ENCODE measurements at places on chromosomes 6 and 20. TPM values are rescaled to one million over a fixed set of nuclear protein-coding genes. Genes with fewer than 3 reads are reported as not detected.

DNA sequence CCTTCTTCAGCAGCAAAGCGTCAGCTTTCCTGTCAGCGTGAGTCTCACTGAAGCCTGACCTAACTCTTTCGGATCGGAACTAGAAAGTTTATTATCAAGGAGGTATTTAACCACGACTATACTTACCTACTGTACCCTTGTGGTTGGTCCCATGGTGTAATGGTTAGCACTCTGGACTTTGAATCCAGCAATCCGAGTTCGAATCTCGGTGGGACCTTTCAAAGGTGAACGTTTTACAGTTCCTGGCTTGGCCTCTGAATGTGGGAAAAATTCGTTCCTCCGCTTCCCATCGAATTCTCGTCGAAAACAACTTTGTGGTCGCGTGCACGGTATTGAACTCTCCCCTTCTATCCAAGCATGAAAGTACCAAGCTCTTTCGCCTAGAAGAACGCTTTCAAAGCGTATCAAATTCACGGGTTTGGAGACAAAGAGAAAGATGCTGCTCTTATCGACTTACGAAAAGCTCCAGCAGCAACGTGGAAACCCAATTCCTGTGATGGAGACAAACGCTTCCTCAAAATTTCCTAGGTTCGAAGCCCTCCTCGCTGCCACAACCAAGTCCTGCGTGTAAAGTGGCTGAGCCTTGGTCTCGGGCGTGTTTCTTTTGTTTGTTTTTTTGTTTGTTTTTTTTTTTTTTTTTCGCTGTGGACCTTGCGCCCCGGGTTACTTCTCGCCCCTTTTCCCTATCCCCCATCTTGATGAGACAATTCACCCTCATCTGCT is 63.7 kb downstream of the GPX5 start:
- no peak for DNase-seq
- no peak overlapping the region for H3K27ac ChIP-seq
- H3K36me3 ChIP-seq, result no peaks in the 10 kb centered on the region
- no peaks in the 10 kb centered on the region for H3K4me1 ChIP-seq
- peak overlapping the region; percentile 8 for H3K4me3 ChIP-seq

DNA sequence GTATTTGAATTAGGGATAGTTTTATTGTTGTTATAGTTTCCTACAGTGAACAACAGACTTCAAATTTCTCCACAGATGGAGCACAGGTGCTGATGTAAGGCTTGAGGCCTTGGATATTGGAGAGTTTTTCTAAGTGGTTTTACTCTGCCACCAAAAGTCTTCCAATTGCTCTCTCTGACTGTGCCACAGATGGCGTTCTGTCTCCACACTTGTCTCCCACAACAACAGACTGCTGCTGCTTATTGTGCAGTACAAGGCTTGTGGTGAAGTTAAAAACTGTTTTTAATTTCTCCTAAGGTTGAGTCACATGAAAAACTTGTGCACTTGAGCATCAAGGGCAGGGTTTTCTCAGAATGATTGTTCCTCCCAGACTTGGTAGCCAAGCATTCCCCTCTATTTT is 460.9 kb upstream of the KHDRBS2 start:
- H3K27ac ChIP-seq, result no peak overlapping the region
- no peaks in the 10 kb centered on the region for H3K36me3 ChIP-seq
- no peak for DNase-seq
- H3K27me3 ChIP-seq, result no peaks in the 10 kb centered on the region
- H3K4me3 ChIP-seq, result no peak overlapping the region
- H3K4me1 ChIP-seq, result no peaks in the 10 kb centered on the region

DNA sequence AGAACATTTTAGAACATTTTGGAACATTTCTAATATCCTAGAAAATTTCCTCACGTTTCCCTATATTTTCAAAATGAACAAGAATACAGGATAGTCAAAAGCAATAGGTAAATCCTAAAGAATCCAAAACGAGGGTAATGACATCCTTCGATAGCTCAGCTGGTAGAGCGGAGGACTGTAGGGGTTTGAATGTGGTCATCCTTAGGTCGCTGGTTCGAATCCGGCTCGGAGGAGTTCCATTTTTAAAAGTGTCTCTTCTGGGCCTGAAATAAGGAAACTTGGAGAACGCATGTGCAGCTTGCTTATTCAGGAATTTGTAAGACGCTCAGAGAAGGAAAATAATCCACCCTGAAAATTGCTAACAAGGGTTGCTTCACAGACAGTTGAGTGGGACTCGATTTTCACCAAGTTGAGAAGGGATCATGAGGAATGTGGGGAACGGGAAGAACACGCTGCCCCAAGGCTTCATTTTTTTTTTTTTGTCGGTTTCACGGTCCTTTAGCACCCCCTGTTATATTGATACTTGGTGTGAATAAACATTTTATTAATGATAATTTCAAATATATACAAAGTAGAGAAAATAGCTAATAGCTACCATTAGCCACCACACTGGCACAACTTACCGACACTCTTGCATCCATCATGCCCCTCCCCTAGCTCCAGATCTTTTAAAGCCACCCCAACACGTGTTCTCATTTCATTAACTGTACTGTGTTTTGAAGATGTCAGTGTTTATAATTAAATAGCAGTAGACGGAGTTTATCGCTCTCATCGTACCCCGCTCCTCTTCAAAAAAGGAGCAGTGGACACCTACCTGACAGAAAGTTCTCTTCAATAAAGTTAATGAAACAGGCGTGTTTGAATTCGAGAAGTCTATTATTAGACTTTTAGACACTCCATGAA is 1.8 kb upstream of the ABT1 start:
- no peak for DNase-seq
- H3K36me3 ChIP-seq, result peaks cover 20% of the 10 kb centered on the region
- H3K27me3 ChIP-seq, result peaks cover 36% of the 10 kb centered on the region
- H3K4me3 ChIP-seq, result no peak overlapping the region
- no peaks in the 10 kb centered on the region for H3K4me1 ChIP-seq

GRCh38 chr20:11979306-11979990 is 61.8 kb downstream of the BTBD3 start:
- no peak for DNase-seq
- no peak overlapping the region for H3K4me3 ChIP-seq
- H3K27ac ChIP-seq, result no peak overlapping the region
- no peaks in the 10 kb centered on the region for H3K27me3 ChIP-seq
- no peaks in the 10 kb centered on the region for H3K36me3 ChIP-seq
- H3K4me1 ChIP-seq, result no peaks in the 10 kb centered on the region

DNA sequence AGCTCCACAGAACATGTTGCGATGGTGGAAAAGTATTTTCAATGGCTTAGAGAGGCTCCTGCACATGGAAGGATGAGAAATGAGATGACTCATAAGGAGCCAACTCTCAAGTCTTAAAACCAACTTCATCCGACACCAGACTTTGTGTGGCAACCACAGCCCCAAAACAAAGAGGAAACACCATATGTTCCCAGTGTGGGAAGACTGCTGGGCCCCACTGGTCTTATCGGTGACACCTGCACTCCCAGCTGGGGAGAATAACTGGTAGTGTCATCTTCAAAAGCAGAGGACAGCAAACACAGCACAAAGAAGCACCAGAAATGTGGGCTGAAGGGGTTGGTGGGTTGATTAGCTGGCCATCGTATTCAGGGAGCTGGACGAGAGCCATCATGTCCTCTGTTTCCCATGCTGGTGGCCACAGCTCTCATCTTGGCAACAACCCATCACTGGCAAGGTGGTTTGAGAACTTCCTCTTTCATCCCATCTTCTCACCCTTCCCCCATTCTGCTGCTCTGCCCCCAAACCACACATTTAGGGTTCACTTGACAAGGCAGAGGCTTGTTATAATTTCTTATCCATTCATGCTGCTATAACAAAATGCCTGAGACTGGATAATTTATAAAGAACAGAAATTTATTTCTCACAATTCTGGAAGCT is 46.0 kb upstream of the TASP1 start:
- no peak overlapping the region for H3K27ac ChIP-seq
- no peaks in the 10 kb centered on the region for H3K27me3 ChIP-seq
- H3K4me1 ChIP-seq, result no peaks in the 10 kb centered on the region
- H3K36me3 ChIP-seq, result no peaks in the 10 kb centered on the region
- no peak for DNase-seq

DNA sequence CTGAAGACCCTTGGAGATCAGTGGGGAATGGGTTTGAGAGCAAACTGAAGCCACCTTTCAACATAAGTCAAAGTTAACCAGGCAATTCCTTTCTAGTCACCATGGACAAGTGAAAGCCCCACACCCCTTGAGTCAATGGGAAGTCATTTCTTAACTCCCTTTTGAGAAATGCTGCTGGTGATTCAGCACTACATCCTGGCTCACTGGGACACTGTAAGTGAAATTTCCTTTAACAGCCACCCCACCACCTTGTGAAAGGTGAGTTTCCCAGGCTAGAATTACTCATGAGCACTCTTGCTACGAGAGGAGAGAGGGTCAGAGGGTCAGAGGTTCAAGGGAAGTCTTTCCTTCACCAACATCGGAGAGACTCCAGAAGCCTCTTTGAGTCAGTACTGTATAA is 93.3 kb upstream of the MARCKS start:
- no peaks in the 10 kb centered on the region for H3K27me3 ChIP-seq
- no peak overlapping the region for H3K27ac ChIP-seq
- DNase-seq, result no peak
- H3K4me1 ChIP-seq, result peaks cover 28% of the 10 kb centered on the region
- no peak overlapping the region for H3K4me3 ChIP-seq

- no peaks in the 10 kb centered on the region for H3K4me1 ChIP-seq
- H3K27ac ChIP-seq, result no peak overlapping the region
- H3K27me3 ChIP-seq, result no peaks in the 10 kb centered on the region
- no peak overlapping the region for H3K4me3 ChIP-seq
- no peaks in the 10 kb centered on the region for H3K36me3 ChIP-seq
Observed at GRCh38 chr6:4522453-4522852, 253.8 kb upstream of the CDYL start.

The GCM1 gene
- not detected for polyA plus RNA-seq

The CD109 gene
- 1.9 TPM for polyA plus RNA-seq

The TMEM170B gene
- 1.0 TPM for polyA plus RNA-seq

Measured in heart left ventricle (tissue), 16 donors.